ENCODE measurements at places on chromosomes 6 and 20.

- DNase-seq, result no peak
Observed at GRCh38 chr6:132187816-132188215, 213.5 kb downstream of the MOXD1 start.

- peak; percentile 22 for DNase-seq
Observed at GRCh38 chr6:90870561-90870960, 283.7 kb upstream of the MAP3K7 start.

GRCh38 chr6:111427341-111428116 is 55.5 kb downstream of the REV3L start:
- DNase-seq, result peak; percentile 66

DNA sequence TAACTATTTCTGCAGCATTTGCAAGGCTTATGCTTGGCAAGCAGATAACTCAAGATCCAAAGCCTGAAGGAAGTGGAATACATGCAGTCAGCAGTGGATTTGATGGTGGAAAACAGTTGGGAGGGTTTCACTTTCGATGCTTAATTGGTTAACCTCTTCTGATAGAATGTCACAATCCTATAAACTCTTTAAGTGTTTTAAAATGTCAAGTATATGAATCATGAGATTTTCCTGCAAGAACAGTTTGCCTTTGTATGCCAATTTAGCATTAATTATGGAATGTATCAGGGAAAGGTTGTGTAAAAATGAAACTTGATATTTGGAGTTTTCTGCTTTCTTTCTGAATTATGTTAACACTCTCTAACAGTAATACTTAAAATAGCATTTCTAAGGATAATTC is 36.6 kb downstream of the NKX2-4 start:
- DNase-seq, result no peak

DNA sequence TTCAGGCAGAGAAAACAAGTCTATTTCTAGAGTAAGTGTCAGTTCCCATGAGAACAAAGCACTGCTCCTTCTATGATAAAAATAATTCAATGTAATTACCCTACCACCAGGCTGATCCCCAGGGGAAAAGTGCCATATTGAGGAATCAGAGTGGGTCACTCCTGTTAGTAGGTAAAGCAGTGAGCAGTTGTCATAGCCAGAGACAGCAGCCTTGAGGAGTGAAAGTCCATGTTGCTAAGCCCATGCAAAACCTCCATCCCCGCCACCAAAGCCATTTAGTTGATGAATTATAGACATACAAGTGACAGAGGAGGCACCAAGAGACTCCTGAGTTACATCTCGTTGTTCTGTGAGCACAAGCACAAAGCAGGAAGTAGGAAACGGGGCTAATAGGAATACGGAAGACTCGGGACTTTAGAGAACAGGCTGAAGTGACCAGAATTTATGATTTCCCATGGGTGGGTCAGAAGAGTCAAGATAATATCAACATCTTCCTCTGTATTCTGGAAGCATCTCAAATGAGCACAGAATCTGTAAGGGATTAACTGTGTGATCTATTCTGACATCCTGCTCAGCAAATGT is 197.9 kb downstream of the MAFB start:
- no peak for DNase-seq

- no peak for DNase-seq
Observed at GRCh38 chr6:101000341-101000740, 119.2 kb upstream of the ASCC3 start.

- no peak for DNase-seq
Observed at GRCh38 chr20:49052334-49052733, 6.2 kb downstream of the CSE1L start.

DNA sequence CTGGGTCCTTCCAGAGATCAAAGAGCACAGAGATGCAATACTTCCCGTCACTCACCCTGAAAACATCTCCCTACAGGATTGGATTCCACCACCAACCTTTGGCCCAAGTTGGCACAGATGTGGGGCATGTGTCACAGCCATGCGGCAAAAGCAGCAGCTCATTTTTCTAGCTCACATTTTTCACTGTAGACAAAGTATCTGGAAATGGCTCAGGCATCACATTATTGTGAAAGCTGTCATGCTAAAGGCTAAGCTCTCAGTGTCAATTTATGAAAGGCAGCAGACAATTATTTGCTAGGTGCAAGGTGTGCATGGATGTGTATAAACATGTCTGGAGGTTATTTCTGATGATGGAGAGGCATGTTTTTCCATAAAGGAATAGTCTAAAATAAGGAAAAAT is 248.8 kb upstream of the PRND start:
- DNase-seq, result no peak

DNA sequence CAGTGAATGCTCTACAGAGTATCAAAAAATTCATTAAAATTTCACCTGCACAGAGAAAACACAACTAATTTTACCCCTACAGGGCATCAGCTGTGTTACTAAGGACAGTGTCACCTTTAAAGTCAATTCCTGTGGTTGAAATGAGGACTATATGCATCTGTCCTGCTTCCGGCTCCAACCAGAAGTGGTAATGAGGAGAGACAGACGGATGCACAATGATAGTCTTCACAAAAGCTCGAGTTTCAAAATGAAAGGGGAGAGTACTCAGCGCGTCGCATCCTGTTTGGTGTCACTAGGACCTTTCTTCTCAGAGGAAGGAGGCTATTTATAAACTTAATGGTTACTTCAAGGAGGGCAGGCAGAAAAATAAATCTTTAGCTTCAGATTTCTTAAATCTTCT is 86.5 kb downstream of the LYRM4 start:
- DNase-seq, result peak; percentile 47
